ENCODE measurements at places on chromosomes 6 and 20. TPM values are rescaled to one million over a fixed set of nuclear protein-coding genes. Genes with fewer than 3 reads are reported as not detected.

Gene CCDC170
- 0.41 TPM for total RNA-seq

Gene RSPH9
- total RNA-seq, result not detected

GRCh38 chr20:62050166-62051120 lies 15.2 kb downstream of the TAF4 start:
- H3K27me3 ChIP-seq, result no peaks in the 10 kb centered on the region
- H3K27ac ChIP-seq, result no peak overlapping the region
- no peak overlapping the region for H3K4me3 ChIP-seq
- H3K36me3 ChIP-seq, result no peaks in the 10 kb centered on the region
- H3K4me1 ChIP-seq, result peaks cover 11% of the 10 kb centered on the region

DNA sequence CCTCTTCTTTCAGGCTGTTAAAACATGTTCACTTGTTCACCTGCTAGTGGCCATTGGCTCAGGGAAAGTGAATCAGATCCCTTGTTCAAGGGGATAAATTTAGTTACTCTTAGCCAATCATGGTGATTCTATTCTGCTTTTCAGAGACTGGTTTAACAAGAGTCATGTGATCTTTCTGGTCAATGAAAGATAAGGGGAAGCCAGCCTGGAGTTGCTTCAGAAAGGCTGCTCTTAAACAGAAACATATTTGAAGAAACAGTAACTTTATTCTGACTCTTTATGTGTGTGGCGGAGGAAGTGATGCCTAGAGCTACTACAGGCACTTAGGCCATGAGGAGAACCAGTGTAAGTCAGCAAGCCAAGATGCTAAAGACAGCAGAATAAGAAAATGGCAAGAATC lies 28.1 kb upstream of the AHI1 start:
- H3K4me1 ChIP-seq, result no peaks in the 10 kb centered on the region
- H3K27me3 ChIP-seq, result no peaks in the 10 kb centered on the region
- no peak overlapping the region for H3K4me3 ChIP-seq
- no peak overlapping the region for H3K27ac ChIP-seq
- H3K36me3 ChIP-seq, result no peaks in the 10 kb centered on the region
- no peak for DNase-seq

DNA sequence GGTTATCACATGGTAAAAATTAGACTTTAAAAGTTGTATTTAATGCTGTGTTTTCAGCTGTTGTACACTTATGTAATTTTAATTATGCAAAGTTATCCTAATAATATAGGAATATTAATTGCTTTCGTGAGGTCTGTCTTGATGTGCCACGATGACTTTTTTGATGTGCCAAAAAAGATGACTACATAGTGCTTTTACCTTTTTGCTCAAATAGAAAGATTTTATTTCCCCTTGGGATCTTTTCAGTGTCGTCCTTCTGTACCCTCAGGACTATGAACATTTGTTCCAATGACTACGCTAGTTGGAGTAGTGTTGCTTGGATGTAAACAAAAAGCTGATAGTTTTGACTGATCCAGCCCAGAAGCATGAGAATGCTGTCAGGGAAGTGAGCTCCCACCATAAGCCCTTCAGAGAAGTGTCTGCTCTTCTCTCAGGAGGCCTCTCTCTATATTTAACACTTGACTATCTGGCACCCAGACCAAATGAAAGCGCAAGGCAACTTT lies 1.2 kb upstream of the CD164 start:
- H3K4me1 ChIP-seq, result peaks cover 39% of the 10 kb centered on the region
- no peaks in the 10 kb centered on the region for H3K36me3 ChIP-seq
- H3K27me3 ChIP-seq, result no peaks in the 10 kb centered on the region

Data from sigmoid colon (tissue), 7 donors.